ENCODE measurements at places on chromosomes 4 and X.

- DNase-seq = no peak
Observed at GRCh38 chr4:51851090-51851936, 8.4 kb downstream of the DCUN1D4 start.

DNA sequence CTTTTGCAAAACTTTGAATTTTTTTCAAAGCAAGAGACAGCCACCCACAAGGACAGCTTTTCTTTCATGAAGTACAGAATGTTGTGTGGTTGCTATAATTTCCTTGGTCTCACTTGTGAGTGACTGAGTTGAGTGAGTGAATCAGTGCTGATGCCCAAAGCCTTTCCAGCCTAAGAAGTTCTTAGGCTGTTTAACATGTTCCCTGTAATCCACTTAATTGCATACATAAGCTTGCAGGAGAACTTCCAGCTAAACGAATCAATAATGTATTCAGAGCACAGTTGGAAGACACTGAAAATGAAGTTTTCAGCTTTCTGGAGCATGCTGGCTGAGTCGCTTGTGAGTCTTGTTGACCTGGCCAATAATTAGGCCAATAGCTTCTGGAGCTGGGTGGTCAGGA is 42.0 kb upstream of the GK2 start:
- no peak for DNase-seq

DNA sequence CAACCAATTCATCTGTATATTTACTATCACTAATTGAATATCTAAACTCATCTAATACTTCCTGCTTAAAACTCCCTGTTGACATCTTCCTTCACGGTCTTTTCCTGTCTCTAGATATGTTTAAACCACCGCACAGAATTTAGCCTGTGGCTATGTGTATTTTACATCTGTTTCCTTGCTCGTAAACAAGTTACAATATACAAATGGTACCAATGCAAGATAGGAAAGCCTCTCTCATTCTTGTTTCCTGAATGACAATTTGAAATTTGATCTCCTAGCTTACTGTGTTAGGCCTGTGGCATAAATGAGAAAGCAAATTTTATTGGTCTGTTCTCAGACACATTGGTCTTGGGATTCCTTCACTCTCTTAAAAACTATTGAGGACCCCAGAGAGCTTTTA is 89.7 kb upstream of the PCDH7 start:
- no peak for DNase-seq

DNA sequence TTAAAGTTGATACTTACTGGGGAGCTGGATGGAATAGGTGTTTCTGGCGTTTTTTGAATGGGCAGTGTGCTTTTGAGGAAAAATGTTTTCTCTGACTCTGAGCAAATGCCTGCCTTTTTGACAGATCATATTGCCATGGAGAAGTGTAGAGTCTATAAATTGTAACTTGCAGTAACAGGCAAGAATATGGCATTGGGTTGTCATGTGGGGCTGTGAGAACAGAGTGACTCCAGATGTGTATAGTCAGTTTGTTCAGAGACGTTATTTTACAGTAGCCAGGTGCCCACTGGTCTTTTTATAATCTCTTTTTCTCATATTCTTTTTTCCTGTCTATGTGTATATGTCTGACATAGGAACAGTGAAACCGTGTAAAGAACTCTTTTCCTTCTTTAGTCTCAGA is 40.8 kb downstream of the RAPGEF2 start:
- DNase-seq = peak; percentile 4

GRCh38 chr4:77398256-77398655 is 207.4 kb upstream of the CXCL13 start:
- no peak for DNase-seq

DNA sequence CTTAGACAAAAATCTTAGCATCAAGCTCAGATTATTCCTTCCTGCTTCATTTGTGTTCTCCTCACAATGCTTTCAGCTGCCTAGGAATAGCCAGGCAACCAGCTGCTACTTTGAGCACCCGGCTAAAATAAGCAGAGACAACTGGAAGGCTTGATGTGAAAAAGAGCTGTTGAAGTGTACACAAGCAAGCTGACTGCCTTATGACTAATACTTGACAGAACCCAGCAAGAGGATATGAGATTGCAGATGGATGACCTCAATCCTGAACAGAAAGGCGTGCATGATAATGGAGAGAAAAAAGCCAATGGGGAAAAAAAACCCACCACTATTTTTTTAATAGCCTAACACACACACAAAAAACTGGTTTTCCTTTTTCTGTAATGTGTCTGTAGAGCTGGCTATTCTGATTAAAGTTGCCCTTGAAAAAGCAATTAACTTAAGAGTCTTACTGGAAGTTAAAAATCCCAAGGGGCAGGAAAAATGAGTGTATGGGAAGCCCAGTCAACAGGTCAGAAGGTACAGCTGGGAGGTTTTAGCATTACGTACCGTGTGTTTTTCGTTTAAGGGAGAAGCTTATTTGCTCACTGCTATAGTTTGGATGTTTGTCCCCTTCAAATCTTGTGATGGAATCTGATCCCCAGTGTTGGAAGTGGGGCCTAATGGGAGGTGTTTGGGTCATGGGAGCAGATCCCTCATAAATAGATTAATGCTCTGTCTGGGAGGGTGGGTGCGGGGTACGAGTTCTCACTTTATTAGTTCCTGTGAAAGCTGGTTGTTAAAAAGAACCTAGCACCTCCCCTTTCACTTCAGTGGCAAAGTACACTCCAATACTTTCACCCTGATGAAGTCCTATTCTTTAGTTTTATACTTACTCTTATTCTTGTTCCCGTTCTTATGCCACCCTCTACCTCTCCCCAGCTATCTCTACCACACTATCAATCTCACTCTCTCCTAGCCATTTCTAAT is 37.1 kb upstream of the HERC6 start:
- DNase-seq = peak; percentile 69

- no peak for DNase-seq
Observed at GRCh38 chr4:73392936-73393335, 11.2 kb upstream of the ALB start.

DNA sequence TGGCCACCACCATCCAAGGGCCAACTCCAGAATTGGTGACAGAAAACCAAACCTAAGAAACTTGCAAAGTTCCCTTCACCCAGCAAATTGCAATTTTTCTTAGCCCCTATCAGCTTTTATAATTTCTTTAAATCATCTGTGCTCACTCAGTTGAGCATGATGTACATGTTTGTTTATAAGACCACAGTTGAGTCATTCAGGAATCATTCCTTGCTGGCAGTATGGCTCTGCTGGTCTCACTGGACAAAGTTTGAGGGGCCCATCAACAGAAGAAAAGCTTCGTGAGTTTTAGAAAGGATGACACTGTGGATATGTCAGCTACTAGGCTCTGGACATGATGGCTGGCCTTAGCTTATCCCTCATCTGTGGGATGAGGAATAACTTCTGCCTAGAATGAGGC is 4.0 kb downstream of the TRPC5 start:
- DNase-seq = no peak

GRCh38 chr4:19375931-19376330 is 875.8 kb upstream of the SLIT2 start:
- no peak for DNase-seq

DNA sequence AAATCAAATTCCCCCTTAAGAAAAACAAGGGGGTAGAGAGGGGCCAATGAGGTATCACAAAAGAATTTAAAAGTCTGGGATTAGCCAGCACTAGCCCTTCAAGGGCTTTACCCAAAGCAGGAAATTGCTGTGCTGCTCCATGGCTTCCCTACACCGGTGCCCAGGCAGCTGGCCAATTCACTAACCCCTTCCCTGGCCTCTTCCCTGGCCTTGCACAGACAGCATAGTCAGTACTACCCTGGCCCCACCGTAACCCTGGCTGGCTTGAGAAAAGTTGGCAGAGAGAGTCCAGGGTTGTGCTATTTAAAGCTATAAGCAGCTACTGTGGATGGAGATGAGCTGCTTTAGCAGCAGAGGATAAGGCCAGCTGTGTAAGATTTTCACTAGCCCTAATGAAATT is 43.1 kb downstream of the ADAMTS3 start:
- DNase-seq = peak; percentile 29

- DNase-seq = no peak
Observed at GRCh38 chr4:120858776-120859175, 63.8 kb downstream of the PRDM5 start.

- no peak for DNase-seq
Observed at GRCh38 chr4:69576251-69576877, 63.1 kb downstream of the UGT2A2 start.

GRCh38 chrX:107559506-107559905 is 68.8 kb upstream of the PRPS1 start:
- DNase-seq = no peak

DNA sequence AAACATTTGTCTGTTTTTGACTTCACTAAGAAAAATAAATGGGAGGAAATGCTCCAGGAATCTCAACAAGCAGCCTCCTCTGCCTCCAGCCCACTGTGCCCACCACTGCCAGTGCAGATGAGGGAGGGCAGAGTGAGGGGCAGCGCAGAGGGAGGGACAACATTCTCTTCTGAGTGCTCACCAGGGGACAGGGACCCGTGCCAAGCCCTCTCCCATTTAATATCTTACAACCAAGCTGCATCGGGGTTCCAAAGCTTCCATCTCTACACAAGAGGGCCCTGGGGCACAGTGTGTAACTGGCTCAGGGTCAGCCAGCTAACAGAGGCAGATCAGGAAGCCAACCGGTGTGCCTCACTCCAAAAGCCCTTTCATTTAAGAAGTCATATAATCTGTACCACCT is 120.4 kb downstream of the NSUN7 start:
- DNase-seq = no peak

DNA sequence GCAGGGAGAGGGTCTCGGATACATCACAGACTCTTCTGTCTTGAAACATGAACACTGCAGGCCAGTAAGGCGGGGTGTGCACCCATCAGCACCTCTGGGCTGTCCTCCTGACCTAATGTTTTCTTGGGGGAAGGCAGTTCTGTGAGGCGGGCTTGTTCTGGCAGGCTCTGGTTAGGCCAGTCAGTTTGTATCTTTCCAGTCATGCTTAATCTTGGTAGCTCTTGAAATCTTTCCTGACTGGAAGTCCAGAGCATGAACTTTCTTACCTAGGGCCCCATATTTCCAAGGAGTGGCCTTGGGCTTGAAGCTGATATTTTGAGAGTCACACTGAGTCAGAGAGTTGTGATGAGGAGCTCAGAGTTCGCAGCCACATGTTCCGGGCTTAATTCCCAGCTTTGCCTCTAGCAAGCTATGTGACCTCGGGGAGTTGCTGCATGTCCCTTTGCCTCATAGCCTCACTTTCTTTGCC is 54.2 kb upstream of the RASSF6 start:
- no peak for DNase-seq

DNA sequence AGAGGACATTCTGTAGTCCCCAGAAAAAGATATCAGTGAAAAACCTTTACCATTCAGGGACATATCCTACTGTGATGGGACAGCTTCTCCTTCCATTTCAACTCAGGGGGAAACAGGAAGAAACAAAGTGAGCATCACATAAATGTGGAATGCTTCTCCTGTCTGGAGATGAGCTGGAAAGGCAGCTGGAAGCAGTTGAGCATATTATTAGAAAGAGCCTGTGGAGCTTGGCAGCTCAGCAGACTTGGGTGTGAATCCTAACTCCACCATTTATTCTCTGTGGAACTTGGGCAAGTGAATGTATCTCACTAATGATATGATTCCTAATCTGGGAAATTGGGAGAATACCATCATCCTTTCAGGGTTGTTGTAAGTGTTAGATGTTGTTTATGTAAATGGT is 232.1 kb upstream of the F9 start:
- DNase-seq = no peak

DNA sequence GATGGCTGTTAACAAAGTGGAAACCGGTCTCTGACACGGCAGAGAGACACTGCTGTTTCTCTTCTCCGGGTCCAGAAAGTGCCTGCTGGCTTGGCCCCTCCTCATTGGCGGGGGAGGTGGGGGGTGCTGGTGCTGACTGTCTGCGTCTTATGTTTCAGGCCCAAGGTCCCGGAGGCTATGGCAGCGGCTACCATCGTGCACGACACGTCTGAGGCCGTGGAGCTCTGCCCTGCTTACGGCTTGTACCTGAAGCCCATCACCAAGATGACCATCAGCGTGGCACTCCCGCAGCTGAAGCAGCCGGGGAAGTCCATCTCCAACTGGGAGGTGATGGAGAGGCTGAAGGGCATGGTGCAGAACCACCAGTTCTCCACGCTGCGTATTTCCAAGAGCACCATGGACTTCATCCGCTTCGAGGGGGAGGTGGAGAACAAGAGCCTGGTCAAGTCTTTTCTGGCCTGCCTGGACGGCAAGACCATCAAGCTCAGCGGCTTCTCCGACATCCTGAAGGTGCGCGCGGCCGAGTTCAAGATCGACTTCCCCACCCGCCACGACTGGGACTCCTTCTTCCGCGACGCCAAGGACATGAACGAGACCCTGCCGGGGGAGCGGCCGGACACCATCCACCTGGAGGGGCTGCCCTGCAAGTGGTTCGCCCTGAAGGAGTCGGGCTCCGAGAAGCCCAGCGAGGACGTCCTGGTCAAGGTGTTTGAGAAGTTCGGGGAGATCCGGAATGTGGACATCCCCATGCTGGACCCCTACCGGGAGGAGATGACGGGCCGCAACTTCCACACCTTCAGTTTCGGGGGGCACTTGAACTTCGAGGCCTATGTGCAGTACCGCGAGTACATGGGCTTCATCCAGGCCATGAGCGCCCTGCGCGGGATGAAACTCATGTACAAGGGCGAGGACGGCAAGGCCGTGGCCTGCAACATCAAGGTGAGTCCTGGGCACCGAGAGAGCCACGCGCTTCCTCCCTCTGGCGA is 2.2 kb downstream of the AKAP17A start:
- no peak for DNase-seq

- no peak for DNase-seq
Observed at GRCh38 chr4:137640156-137640837, 108.0 kb upstream of the PCDH18 start.

- no peak for DNase-seq
Observed at GRCh38 chrX:123169247-123169901, 14.7 kb upstream of the GRIA3 start.

GRCh38 chr4:33067221-33067620 is 2347.1 kb downstream of the PCDH7 start:
- DNase-seq = peak; percentile 32

GRCh38 chr4:6362896-6363295 is 93.2 kb downstream of the WFS1 start:
- no peak for DNase-seq

GRCh38 chrX:153412746-153413720 is 1.8 kb downstream of the ZFP92 start:
- no peak for DNase-seq

- DNase-seq = no peak
Observed at GRCh38 chr4:87038837-87039615, 104.2 kb downstream of the AFF1 start.
